ENCODE measurements at places on chromosomes 4 and X.

- DNase-seq = peak; percentile 4
Observed at GRCh38 chrX:111100191-111100590, 4.2 kb downstream of the PAK3 start.

GRCh38 chrX:120446498-120446897 is 22.6 kb downstream of the LAMP2 start:
- no peak for DNase-seq

DNA sequence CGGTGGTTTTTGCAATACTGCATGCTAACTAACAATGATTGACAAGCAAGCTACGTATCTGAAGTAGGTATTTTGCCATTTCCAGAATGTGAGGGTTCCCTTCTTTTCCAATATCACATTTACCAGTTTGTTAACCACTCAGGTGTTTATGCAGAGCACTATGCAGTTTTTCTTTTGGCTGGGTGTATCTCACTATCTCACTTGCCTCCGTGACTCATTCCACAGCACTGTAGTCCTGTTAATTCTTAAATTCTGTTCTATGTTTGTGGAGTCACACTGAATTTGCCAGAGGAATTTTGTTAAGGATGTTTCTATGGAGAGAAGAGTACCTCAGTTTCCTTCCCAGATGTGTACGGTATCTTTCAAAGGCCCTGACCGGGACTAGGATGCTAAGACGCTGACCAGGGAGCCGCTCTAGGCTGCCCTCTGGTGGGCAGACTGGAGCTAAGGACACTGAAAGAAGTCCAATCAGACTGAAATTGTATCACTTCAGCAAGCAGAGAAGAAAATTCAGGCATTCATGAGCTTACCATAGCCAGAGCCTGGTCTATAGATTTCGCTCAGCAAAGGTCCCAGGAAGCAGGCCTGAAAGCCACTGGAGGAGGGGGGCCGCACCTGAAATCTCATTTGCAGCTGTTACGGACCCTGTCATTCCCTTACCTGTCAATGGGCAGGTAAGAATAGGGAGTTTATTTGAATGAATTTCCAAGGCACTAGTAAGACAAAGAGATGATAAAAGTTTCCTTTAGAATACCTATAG is 388.4 kb upstream of the SPOCK3 start:
- peak; percentile 34 for DNase-seq

DNA sequence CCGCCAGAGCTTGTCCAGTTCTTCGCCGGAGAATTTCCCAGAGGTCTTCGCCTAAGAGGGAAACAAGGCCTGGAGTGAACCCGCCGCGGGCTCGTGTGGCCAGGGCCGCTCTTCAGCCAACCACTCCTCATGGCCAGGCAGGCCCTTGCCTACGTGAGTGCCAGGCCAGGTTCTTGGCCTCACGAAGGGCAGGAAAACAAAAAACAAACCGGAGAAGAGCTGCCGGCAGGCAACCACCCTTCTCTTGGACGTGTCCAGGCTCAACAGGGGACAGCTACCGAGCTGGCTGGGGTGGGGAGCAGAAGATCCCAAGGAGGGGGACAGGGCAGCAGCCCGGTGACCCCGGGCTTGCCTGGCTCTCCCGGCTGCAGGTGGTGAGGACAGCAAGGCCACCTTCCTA is 13.3 kb downstream of the LRPAP1 start:
- no peak for DNase-seq

DNA sequence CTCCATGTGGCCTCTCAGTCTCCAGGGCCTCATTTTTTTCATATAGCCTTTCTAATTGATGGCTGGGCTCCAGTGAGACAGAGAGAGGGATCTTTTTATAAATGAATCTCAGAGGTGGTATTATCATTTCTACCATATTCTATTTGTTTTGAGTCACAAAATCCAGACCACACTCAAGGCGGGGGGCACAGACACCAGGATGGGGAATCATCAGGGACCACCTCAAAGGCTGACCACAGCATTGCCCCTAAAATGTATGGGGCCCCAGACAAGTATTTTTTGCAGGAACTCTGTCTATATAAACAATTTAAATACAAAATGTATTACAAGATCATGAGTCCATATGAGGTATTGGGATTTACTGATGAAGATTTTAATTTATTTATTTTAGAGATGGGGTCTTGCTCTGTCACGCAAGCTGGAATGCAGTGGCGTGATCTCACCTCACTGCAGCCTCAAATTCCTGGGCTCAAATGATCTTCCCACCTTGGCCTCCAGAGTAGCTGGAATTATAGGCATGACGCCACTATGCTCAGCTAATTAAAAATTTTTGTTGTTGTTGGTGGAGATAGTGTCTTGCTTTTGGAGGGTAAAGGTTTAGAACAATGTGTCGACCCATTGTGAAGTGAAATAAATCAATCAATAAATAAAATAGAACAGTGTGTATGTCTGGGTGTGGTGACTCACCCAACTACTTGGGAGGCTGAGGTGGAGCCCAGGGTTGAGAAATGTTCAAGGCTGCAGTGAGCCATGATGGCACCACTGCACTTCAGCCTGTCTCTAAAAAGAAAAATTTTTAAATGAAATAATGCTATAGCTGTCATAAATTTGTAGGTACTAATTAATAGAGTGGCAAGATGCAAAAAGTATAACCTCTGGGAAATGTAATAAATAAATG is 29.4 kb downstream of the WDR13 start:
- no peak for DNase-seq

GRCh38 chrX:108053218-108053617 is 8.4 kb downstream of the VSIG1 start:
- DNase-seq = no peak

- DNase-seq = no peak
Observed at GRCh38 chr4:166498546-166498945, 625.5 kb downstream of the TLL1 start.

GRCh38 chr4:69517674-69518073 is 22.0 kb upstream of the UGT2B4 start:
- no peak for DNase-seq

DNA sequence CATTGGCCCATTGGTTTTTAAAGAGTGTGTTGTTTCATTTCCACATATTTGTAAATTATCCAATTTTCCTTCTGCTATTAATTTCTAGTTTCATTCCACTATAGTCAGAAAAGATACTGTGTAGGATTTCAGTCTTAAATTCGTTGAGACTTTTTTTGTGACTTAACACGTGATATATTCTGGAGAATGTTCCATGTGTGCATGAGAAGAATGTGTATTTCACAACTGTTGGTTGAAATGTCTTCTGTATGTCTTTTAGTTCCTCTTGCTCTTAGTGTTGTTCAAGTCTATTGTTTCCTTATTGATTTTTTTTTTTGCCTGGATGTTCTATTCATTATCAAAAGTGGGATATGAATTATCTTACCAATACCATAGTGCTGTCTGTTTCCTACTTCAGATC is 606.9 kb downstream of the RPA4 start:
- DNase-seq = no peak

DNA sequence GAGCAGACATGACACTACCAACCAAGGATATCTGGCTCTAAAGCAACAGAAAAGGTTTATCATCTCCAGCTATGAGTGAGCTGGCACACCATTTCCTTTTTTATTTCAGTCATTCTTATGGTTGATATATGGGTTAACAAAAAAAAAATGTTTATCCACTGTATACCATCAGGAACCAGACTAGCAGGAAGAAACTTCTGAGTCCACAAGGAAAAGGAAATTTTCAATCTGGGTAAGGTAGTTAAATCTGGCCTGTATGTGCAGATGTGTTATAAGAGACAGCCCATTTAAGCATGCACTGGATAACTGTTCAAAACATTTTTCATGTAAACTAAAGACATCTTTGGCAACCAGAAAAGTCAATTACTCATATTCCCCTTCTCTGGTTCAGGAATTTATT is 35.0 kb downstream of the AMMECR1 start:
- no peak for DNase-seq

GRCh38 chr4:68797618-68798017 is 18.2 kb upstream of the UGT2B10 start:
- DNase-seq = no peak

- DNase-seq = peak; percentile 64
Observed at GRCh38 chrX:9845578-9845952, 59.3 kb downstream of the SHROOM2 start.

DNA sequence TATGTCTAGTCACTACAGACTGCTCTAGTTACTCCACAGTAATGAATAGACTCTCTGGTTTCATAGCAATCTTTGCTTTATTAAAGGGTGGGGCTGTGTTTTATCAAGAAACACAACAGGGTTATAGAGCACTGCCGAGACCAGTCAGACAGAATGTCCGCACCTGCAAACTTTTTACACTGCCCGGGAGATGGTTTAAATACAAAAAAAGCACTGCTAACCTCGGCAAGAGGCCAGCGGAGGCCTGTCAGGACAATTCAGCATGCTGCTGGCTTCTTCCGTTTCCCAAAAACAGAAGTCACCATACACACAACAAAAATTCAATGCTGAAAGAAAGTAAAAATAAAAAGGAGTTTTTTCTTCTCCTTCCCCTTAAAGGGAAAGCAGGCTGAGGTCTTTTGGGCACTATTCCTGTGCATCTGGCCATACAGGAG is 67.4 kb downstream of the IRF2 start:
- no peak for DNase-seq

- peak; percentile 78 for DNase-seq
Observed at GRCh38 chr4:118835571-118836300, at the start of gene SEC24D. Gene SEC24D (minus strand): TSS chr4:118836126. CDS start chr4:118833696, 2,430 bp downstream.

- no peak for DNase-seq
Observed at GRCh38 chrX:21225643-21226042, 148.6 kb upstream of the CNKSR2 start.

DNA sequence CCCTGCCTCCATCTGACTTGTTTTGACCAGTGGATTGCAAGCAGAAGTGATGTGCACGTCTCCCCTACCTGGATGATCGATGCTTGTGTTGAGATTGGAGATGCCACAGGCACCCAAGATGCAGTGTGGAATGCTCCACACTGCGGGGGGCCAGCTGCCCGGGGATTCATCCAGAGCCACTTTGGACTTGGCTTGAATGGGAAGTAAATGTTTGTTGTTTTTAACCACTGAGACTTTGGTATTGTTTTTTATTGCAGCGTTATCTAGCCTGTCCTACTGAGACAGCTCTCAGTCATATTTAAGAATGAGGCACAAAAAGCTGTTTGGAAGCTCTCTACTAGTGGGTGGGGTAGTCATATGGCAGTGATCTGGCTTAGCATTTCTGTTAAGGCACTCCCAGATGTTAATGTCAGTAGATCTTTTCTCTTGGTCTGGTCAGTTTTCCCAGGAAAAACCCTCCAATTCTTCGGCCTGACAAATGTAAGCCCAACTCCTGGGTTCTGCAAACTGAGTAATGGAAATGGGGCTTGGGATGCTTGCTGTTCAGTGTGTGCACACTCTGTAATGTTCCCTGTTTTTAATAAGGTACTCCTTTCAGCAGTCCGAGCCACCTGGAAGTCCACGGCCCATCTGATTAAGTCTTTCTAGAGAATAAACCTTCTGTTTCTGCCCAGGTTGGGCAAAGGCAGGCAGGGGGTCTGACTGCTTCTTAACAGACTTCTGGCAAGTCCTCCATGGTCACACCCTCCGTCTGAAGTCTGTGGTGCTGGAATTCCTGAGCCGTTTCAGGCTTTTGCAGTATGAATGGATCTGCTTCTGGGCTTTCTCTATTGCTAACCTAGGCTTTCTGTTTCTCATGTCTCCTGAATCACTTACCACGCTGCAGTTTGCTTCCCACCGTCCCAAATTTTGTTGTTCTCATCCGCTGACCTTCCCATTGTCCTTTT is 74.8 kb downstream of the WWC2 start:
- peak; percentile 20 for DNase-seq

Data from fibroblast of skin of left quadriceps (primary cell).